NCI-H1417 (cell line): ENCODE measurements at places on chromosomes 16 and 17.

DNA sequence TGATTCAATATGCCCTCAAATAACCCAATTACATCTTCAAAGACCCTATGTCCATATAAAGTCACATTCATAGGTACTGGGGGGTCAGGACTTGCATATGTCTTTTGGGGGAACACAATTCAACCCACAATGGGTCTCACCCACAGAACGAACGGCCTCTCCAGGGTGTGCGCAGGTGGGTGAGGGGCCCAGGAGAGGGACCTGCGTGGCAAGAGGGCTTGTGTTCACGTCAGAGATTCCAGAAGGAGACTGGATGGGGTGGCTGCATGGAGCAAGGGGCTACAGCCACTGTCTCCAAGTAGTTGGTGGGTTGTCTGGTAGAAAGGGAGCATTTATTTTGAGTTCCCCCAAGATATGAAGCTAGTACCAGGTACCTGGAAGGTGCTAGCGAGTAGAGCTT lies 212.2 kb downstream of the SEC14L1 start:
- no peak for DNase-seq

- no peak for DNase-seq
Observed at GRCh38 chr16:47162670-47163420, 19.1 kb upstream of the NETO2 start.

DNA sequence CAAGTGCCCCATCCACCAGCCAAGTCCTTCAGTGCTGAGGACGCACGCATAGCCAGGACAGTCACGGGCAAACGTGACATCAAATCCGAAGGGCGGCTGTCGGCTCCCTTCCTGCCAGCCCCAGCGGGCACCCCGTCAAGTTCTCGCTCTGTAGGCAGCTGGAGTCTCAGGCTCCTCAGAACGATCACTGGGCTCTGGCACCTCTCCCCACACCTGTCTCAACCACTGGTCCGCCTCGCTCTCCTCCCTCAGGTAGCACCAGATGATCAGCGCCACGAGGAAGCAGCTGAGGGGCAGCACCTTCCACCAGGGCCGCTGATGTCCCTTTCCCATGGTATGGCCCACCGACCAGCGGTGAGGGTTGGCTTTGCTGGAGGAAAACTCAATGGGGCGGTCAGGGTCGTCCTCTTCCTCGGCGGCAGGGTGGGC lies 422 bp downstream of the UQCC4 start:
- no peak for DNase-seq

GRCh38 chr17:44269535-44270240 lies 1.8 kb upstream of the SLC4A1 start:
- no peak for DNase-seq

DNA sequence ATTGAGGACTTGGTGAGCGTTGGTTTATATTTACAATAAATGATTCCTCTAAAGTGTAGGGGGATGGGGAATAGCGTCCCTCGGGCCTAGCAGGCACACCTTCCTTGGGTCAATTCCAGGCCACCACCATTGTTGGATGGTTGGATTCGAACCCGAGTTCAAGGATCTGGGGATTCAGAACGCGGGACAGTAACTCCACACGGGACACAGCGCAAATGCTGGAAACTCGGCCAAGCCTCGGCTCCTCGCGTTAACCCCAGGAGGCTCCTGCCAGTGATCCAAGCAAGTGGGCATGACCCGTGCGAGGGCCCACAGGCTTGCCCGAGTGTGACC lies 613 bp downstream of the B9D1 start:
- no peak for DNase-seq

GRCh38 chr17:55456307-55457240 lies 34.9 kb upstream of the MMD start:
- DNase-seq, result no peak

- peak; percentile 31 for DNase-seq
Observed at GRCh38 chr16:21283521-21284289, 5.6 kb upstream of the CRYM start.

GRCh38 chr16:50801036-50801435 lies 59.1 kb downstream of the CYLD start:
- DNase-seq, result no peak

DNA sequence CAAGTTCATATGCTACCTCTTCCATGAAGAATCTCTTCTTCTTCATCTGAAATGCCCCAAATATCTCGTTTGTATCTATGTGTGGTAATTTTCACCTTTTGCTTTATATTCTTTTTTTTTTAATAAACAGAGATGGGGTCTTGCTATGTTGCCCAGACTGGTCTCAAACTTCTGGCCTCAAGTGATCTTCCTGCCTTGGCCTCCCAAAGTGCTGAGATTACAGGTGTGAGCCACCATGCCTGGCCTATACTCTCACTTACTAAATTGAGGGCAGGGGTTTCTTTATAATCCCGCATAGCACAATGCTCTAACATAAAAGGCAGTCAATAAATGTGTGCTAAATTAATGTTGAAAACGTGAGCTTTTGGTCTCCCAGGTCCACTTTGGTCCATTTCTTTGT lies 30.6 kb downstream of the RNF43 start:
- DNase-seq, result no peak

DNA sequence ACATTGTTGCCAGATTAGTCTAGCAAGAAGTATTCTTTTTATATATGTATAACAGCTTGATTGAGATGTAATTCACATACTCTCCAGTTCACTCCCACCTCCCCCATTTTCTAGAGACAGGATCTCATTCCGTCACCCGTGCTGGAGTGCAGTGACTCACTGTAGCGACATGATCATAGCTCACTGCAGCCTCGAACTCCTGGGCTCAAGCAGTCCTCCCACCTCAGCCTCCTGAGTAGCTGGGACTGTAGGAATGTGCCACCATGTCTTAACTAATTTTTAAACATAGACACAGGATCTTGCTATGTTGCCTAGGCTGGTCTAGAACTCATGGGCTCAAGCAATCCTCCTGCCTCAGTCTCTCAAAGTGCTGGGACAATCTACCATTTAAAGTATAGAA lies 3.3 kb upstream of the RSAD1 start:
- DNase-seq, result no peak

DNA sequence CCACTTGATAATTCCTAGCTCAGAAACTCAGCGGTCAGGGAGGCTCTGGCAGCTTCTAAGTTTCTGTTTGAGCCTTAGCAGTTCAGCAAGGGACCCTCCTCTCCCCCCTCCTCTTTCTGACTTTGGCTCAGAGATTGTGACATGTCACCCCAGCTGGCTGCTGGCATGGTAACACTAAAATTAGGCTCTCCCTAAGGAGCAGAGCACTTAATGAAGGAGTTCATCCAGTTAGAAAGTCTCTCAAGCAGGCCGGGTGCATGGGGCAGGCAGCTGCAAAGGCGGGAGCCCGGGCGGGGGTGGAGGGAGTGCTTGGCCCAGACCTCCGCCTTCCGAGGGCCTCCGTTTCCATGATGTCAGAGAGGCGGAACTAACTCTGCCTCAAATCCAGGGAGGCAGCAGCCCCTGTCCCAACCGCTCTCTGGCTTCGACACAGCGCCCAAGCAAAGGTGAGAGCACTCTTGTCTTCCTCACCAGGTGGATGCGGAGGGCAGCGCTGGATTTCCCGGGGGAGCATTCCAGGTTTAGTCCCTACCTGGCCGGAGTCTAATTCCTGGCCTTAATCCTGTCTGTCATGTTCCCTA lies 128.0 kb upstream of the PLCG2 start:
- no peak for DNase-seq

DNA sequence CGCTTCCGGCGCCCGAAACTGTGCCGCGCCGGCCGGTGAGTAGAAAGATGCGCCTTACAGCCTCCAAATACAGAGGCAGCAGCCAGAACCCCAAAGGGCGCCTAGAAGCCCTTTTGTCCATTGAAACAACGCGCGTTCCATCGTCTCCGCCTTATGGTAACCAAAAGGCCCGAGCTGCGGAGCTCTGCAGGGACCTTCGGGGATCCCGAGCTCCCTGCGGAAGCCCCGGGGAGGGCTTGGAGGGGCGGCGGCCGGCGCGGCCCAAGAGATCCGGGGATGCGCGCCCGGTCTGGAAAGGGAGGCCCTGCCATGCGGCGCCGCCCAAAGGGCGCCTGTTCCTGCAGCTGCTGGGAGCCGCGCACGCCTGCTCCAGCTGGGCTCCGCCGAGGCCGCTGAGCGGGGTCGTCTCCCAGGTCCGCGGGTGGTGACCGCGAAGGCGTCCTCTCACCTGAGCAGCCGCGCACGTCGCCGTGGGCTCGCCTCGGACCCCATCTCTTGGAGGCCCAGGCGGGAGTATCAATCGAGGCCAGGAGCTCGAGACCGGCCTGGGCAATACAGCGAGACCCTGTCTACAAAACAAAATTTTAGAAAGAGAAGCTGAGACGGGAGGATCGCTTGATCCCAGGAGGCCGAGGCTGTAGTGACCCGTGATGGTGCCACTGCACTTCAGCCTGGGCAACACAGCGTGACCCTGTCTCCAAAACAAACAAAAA lies 742 bp upstream of the FBXO31 start:
- peak; percentile 92 for DNase-seq

GRCh38 chr16:56300242-56300623 lies 108.9 kb downstream of the GNAO1 start:
- DNase-seq, result no peak

DNA sequence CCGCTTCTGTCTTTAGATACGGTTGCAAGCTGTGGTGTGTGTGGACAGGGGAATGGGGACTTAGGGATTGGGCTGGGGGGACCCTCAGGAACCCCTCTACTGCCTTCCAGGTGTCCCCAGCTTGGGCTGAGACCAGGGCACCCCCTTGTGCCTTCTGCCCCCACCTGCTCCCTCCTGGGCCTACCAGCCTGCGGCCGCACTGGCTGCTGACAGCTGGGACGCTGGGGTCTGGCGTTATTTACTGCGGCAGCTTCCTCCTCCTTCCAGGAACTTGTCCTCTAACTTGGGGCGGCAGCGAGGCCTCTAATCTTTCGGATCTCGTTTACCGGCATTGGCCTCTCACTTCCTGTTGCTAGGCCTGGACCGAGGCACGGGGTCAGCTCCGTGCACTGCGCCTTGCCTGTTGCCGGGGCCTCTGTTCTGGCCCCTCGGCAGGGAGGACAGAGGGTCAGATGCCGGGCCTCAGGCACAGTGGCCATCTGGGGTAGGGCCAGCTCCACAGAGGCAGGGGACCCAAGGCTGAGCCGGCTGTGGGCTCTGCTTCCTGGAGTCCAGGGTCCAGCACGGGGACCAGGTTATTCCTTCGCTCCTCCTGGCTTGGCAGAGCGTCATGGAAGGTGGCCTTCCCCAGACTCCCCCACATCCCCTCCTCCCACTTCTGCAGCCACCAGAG lies 31.8 kb downstream of the TMEM235 start:
- no peak for DNase-seq

DNA sequence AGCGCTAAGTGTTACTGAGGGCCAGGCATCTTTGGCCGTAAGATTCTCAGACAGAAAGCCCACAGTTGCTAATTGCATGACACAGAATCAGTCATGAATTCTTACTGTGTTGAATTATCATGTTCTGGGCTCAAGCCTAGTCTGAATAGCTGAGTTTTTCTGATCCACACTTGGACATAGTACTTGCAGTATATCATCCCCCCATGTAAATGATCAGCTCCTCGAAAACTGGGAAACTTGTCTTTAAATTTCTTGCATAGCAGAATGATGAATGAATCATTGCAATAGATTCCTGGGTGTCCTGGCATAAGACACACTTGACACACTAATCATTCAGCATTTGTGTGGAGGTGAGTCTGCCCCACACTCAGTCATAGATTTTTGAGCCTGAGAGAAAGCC lies 2.2 kb downstream of the MLYCD start:
- no peak for DNase-seq

GRCh38 chr17:11330006-11330405 lies 89.0 kb downstream of the SHISA6 start:
- DNase-seq, result no peak

DNA sequence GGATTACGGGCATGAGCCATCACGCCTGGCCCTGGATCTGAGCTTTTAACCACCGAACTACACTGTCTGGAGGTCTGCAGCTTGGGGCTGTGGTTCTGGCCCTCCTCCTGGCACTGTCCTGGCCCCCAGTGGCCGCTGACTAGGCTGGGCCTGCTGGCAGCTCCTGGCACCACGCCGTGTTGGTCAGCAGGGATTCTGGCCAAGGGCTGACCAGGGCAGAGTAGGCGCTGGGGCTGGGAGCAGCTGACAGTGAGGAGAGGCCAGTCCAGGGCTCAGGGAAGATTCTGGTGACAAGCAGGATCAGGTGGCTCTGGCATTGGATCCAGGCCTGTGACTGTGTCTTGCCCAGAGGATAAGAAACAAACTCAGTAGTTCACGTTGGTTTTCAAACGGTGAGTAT lies 14.6 kb downstream of the EEF2K start:
- DNase-seq, result no peak

- DNase-seq, result peak; percentile 35
Observed at GRCh38 chr16:79563921-79564320, 36.6 kb downstream of the MAF start.

DNA sequence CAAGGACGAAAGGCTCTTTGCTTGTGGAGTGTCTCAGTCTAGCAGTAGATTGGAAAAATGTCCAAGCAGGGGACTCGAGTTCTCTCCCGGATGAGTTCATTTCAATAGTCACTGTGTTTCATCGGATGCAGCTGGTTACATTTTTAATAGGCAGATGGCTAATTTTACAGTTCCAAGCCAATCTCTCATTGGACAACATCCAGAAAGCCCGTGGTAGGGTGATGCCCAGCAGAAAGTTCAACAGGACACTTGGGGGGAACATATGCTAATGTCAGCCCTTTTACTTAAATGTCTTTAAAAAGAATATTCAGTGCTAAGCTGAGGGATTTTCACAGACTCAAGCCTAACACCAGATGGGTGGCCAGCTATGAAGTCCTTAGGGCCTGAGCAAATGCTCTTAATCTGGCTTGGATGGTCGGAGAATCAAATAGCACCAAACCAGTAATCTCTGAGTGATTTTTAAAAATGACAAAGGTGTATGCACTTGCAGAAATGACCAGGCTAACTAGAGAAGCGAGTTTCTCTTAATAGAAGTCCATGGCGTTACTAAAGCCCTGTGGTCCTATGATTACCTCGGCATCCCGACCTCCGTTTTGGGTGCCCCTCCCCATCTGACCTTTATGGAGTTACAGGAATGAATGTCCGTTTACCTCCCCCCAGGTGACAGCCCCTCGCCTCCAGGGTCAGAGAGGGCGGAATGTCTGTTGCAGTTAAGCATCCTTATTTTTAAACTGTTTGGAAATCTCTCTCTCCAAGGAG lies 289.2 kb upstream of the SALL1 start:
- no peak for DNase-seq

- DNase-seq, result no peak
Observed at GRCh38 chr17:34525651-34526050, 53.7 kb upstream of the TMEM132E start.

DNA sequence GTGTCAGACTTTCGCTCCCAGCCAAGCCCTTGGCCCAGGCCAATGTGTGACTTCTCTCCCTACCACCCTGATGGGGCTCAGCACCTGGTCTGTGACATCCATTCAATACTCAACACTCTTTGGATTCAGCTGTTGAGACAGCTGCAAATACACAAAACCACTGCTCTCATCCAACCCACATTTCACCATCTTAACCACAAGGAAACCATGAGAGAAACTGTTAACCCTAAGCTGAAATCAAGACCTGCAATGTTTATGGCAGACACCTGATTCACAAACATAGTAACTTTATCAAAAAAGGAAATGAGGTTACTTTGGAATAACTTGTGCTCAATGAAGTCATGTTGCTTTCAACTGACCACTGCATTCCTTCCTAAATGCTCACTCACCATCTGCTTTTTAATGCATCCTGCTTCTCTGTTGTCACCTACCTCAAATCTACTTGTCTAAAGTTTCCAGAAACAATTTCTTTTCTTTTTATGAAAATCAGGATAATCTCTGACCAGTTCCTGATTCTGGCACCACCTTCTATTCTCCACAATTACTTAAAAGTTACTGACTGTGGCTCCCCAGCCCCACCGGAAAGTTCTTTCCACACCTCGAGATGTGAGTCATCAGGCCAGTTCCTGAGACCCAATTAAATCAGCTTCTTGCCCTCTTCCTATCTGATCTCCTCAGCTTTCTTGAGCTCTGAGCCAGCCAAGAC lies 88.2 kb downstream of the NOG start:
- no peak for DNase-seq
